A549 (cell line): ENCODE measurements at places on chromosomes 7 and 10.

GRCh38 chr10:76998451-76998850 lies 639.2 kb downstream of the KCNMA1 start:
- no peak for DNase-seq

- DNase-seq, result no peak
Observed at GRCh38 chr7:22723637-22724036, 3.4 kb upstream of the IL6 start.

- no peak for DNase-seq
Observed at GRCh38 chr7:31892099-31892829, 177.9 kb downstream of the PDE1C start.

- no peak for DNase-seq
Observed at GRCh38 chr7:45408409-45408737, 165.8 kb upstream of the ADCY1 start.

GRCh38 chr7:30694218-30694745 lies 12.0 kb upstream of the CRHR2 start:
- DNase-seq, result no peak

- DNase-seq, result no peak
Observed at GRCh38 chr7:84722086-84722485, 464.8 kb downstream of the SEMA3D start.

DNA sequence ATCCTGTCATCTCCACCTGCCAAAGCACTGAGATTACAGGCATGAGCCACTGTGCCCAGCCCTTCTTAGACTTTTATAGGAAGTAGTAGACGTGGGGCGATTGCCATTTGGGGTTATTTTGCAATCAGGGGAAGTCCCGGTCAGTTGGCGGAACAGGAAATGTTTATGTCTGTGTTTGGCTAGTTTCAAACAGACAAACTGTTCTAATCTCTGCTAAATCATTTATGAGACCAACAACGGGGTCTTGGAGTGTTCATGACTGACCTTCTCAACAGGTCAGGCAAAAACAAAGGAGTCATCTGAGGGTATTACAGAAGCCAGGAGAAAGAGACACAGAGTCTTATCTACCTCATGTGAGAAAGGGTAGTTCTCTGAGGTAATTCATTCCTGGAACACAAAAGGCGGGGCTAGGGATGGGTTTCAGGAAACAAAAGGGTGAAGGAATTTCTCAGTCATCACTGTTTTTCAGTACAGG lies 6.6 kb upstream of the TPK1 start:
- DNase-seq, result no peak

DNA sequence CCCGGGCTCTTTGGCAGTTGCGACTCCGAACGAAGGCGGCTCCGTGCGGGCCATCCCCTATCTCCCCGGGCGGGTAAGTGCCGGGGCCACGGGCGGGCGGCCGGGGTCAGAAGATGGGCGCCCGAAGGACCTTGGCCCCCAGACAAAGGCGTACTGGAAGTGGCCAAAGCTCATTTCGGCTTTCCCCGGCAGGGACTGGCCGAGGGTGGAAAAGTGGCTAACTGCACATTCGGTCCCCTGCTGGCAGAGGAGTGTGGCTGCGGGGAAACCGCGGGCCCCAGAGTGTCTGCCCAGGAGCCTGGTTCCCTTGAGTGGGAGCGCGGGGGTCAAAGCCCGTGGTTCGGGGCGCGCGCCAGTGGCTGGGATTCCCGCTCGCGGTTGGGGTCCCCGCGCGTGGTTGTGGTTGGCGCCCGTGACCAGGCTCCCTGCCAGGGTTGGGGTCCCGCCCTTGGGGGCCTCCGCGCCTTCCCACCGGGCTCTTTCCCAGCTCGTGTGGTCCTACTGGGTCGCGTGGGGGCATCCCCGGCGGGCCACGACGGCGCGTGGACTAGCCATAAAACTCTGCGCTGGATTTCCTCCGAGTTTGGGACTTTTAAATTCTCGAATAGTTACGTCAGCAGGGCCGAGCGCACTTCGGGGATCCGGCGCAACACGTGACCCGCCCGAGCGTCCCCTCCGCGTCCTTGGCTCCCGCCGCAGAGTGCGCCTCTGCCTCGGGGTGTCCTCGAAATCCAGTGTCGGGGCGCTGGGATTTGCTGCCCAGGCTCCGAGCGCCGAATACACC lies 124.4 kb downstream of the TACC2 start:
- peak; percentile 77 for DNase-seq
